ENCODE measurements at places on chromosomes 11 and 22.
A peak's percentile ranks its signal among the peaks of the same experiment; 100 is the strongest.

DNA sequence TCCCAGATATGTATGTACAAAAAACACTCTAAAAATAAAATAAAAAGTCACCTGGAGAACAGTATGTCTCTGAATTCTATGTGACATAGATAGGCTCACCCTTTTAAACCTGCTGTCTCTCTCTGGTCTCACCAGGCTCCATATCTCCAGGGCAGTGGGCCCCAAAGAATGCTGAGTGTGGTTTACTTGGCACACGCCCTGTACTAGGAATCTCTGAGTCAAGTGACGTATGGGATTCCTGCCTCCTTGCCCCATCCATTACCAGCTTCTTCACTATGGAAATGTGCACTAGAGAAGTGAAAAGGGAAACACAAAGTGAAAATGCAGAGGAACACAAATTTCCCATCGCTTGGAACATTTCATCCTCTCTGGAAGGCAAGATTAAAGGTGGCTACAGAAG is 722.2 kb upstream of the TENM4 start:
- DNase-seq, result no peak

DNA sequence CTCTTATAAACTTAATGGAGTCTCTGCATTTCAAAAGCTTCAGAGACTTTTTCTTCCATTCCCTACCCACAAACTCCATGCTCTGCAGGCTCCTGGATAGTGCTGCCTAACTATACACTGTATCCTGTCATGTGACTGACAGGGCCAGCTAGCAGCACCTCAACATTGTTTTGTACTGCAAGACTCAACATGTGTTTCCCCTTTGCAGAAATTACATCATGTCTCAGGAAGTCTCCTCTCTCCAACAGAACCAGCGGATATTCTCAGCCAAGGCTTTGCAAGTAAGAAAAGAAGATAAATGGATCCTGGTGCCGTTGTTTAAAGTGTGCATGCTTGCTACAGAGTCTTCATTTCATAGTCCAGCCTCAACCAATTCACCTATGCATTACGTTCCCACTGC is 164.0 kb upstream of the UBASH3B start:
- no peak for DNase-seq

GRCh38 chr11:14366936-14367335 is 8.0 kb upstream of the RRAS2 start:
- no peak for DNase-seq

- DNase-seq, result no peak
These were observed 394.2 kb upstream of the CCDC90B start for GRCh38 chr11:83680321-83680720.

DNA sequence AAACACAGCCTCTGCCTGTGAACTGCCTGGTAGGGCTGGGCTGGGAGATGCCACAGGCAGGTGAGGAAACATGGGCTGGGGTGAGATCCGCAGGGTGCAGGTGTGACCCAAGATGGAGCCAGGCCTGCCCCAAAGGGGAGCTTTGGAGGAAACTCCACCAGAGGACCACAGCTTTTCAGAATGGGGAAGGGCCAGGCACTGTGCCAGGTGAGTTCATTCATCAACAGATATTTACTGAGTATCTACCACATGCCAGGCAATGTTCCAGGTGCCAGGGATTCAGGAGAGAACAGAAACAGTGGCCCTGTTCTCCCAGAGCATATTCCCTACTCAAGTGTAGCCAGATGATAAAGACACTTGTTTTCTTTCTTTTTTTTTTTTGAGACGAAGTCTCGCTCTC is 11.2 kb downstream of the RTN4RL2 start:
- DNase-seq, result no peak

- DNase-seq, result no peak
These were observed 5.5 kb upstream of the IFITM10 start for GRCh38 chr11:1755692-1756561.

DNA sequence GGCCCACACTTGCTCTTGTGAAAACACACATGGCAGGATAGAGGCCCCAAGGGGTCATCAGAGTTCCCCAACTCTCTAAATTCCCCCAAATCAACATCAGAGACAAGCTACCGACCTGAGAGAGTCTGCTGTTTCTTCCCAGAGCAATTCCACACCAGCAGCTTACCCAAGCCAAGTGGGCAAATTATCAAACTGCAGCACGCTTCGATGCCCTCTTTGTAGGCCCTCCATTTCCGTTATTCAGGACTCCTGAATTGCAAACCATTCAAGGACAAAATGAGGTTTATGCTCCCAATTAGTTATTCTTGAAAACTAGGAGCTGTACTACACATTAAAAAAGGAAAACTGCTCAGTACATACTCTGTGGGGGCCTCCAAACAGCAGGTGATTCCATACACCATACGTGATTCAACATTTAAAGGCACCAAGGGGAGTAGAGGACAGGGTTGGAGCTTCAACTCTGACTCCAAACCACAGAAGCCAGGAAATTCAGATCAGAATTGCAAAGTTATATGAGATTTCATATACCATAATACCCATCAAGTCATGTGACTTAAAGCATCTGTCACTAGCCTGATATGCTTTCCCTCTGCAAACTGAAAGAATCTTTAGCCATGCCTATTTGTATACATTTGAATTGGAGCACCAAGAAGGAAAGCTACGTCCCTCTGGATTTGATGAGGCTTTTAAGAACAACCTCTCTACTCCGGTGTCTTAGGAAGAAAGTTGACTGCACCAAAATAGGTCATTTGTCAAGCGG is 234.8 kb downstream of the CADM1 start:
- DNase-seq, result no peak

GRCh38 chr11:22432291-22433093 is 94.3 kb downstream of the SLC17A6 start:
- no peak for DNase-seq

DNA sequence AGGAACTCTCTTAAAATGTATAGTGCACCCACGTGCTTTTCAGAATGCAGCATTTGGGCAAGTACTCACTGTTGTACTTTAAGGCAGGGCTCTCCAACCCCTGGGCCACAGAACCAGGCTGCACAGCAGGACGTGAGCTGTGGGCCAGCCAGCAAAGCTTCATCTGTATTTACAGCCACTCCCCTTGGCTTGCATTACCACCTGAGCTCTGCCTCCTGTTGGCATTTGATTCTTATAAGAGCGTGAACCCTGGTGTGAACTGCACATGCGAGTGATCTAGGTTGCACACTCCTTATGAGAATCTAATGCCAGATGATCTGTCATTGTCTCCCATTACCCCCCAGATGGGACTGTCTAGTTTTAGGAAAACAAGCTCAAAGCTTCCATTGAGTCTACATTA is 3.0 kb downstream of the C11orf58 start:
- no peak for DNase-seq

- DNase-seq, result no peak
These were observed 819.9 kb downstream of the FAM181B start for GRCh38 chr11:81913793-81914192.

- DNase-seq, result no peak
These were observed 1.5 kb downstream of the RPS6KA4 start for GRCh38 chr11:64360448-64360921.

- no peak for DNase-seq
These were observed 145.9 kb downstream of the ELP4 start for GRCh38 chr11:31655483-31655882.

GRCh38 chr11:35077709-35078469 is 61.1 kb upstream of the CD44 start:
- DNase-seq, result no peak

DNA sequence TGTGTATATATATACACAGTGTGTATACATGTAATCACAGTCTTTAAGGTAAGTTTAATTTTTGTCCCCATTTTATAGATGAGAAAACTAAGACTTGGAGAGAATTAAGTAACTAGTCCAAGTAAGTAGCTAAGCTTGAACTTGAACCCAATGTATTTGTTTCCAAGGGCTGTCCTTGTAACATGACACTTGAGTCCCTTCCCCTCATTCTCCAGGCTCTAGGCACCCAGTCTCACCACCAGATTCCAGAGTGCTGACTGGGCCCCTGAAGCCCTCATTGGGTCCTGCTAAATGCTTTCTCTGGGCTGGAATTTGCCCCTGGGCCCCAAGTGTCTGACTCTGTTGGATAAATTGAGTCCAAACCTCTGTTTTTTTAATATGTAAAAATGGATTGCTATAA is 45.5 kb downstream of the ADM start:
- DNase-seq, result no peak

GRCh38 chr11:47488674-47489394 is 39.9 kb upstream of the RAPSN start:
- no peak for DNase-seq

DNA sequence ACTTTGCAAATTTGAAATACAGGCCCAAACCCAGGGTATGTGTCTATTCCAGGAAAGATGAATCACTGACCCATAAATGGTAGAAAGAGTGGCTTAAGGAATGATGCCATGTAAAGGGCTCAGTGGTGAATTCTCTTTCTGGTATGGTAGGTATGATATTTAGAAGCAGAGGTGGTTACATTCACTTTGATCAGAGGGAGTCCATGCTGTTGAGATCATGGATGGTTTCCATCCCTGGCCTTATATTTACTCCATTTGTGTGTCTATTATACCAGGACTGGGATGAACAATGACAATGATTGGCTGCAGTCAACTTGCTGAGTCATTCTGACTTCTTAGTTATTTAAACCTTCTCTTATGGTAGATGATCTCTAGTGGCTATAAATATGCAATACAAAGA is 419.8 kb upstream of the LRRC4C start:
- DNase-seq, result peak; percentile 25

DNA sequence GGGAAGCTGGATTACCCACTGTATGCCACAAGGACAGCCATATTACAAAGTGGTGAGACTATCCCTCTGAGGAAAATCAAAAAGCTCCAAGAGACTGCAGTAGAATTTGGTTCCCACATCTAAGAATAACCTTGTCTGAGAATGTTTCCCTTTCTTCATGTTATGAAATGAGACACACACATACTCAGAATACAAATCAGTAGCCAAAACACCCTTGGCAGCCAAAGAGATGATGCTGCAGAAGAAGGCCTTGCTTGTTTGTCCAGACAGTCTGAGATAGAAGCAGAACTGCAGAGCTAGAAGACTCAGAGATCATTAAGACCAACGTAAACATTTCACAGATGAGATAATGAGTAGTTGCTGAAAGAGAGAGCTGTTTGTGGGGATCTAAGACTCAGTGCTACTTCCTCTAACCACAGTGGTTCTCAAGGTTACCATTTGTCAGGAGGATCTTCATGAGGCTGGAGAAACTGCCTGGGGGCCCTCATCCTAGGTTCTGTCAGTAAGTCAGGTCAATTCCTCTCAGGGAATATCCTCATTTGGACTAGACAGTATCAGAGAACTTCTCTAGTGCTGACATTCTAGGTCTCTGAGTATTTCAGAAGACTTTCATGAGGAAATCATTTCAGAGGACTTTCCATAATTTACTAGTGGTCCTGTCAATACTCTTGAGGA is 38.9 kb downstream of the RELT start:
- no peak for DNase-seq

DNA sequence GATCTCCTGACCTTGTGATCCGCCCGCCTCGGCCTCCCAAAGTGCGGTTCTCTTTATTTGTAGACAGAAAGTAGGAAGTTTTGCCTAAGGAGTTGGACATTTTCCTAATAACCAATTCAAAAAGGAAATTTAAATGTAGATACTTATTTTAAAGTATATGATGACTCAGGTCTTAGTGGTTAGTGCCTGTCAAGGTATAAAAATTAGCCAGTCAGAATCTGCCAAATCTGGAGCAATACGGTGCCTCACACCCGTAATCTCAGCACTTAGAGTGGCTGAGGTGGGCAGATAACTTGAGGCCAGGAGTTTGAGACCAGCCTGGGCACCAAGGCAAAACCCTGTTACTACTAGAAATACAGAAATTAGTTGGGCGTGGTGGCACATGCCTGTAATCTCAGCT is 86.7 kb upstream of the RASSF10 start:
- no peak for DNase-seq

DNA sequence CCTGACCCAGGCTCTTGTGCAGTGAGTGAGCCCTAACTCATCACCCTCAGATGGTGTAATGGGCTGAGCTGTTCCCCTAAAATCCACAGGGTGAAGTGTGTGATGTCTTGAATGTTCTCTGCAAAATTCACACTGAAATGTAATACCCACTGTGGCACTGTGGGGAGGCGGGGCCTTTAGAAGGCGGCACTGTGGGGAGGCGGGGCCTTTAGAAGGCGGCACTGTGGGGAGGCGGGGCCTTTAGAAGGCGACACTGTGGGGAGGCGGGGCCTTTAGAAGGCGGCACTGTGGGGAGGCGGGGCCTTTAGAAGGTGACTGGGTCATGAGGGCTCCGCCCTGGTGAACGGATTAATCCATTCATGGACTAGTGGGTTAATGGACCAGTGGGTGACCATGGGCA is 33.0 kb downstream of the CHID1 start:
- peak; percentile 60 for DNase-seq

DNA sequence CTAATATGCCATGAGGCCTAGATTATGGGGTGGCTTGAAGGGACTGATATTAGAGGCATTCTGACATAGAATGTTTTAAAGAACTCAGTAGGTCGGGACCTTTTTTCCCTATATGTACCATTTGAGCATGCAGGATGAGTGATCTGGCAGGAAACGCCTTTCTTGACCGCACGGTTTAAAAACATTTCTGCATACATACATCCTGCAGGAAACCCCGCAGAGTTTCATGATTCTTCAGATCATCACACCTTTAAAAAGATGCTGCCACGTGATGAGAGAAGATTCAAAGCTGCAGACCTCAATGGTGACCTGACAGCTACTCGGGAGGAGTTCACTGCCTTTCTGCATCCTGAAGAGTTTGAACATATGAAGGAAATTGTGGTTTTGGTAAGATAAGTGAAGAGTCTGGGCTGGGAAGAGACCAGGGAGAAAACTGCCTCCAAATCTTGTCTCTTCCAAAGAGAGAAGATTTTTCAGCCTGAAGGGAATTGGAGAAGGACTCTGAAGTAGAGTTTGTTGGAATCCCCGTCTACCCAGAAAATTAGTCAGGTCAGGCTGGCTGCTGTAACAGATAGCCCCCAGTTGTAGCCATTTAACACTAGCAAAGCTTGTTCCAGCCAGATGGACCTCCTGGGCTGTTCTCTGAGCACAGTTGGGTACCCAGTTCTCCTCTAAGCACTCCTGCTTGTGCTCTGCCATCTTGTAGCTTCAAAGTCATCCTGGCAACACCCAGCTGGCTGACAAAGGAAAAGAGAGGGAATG is 7.4 kb downstream of the RCN1 start:
- DNase-seq, result no peak

- no peak for DNase-seq
These were observed 59.8 kb downstream of the C11orf91 start for GRCh38 chr11:33640730-33641371.

DNA sequence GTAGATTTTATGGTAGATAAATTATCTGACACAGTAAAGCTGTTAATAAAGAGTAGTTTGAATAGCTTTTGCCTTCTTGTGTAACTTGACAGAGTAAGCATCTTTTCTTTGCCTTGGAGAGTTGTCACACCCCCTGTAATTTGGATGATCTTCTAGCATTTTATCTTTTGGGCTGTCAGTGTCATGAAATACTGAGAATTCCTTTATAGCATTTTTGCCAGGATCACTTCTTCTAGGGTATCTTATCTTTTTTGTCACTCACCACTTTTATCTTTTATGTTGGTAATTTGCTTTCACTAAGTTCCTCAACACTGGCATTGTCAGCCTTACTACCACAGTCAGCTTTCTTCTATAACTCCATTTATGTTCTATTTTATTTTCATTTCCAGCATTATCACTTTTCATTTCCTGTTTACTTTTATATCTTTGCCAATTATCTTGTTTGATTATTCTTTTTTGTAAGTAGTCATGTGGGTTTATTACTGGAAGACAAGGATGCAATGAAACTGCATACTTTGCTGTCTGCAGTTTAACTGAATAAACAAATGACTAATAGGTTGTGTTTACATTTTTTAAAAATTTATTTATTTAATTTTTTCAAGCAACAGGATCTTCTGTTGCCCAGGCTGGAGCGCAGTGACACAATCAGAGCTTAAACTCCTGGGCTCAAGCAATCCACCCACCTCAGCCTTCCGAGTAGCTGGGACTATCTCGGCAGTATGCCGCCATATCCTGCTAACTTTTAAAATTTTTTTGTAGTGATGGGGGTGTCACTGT is 28.1 kb upstream of the ACAT1 start:
- DNase-seq, result no peak
